ENCODE measurements at places on chromosomes 2 and 18.

- DNase-seq = no peak
Measured at GRCh38 chr2:170739048-170739447, 23.9 kb downstream of the SP5 start.

- peak; percentile 1 for DNase-seq
Measured at GRCh38 chr2:40554665-40555294, 102.9 kb upstream of the SLC8A1 start.

GRCh38 chr2:200247494-200247893 is 59.0 kb upstream of the SPATS2L start:
- DNase-seq = no peak

GRCh38 chr2:106839849-106840595 is 45.9 kb downstream of the ST6GAL2 start:
- peak; percentile 34 for DNase-seq

GRCh38 chr18:23415515-23415914 is 37.6 kb upstream of the RIOK3 start:
- no peak for DNase-seq

DNA sequence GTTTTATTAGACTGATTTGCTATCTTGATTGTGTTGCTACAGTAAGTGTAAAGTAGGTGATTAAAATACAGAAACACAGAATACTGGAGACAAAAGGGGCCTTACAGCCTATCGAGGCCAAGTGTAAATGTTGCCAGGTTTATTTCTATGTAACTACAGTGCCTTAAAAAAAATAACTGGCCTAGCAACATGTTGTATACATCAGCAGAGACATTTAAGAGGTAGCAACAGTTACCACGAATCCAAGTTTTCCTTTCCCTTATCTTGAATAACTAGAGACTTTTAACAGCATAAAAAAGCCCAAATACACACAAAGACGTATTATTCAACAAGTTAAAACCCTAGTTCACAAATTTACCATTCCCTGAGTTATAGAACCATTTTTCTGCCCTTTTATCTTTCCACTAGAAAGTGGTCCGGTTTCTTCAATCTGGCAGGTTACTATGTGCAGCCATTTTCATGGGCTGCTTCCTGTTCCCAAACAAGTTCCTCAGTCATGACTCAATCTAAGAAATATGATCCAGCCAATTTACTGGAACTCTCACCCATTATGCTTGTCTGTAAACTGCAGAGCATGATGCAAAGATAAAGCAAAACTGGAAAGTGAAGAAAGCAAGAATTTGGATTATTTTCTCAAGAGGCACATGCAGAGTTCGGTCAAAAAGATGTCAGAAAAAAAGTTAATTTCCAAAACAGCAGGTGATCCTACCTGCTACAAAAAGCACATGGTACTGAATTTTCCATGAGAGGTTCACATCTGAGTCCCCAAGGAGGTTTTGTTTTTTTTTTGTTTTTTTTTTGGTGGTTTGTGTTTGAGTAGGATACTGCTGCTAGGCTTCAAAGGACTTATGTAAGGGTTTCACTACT is 22.2 kb downstream of the NFE2L2 start:
- DNase-seq = no peak

GRCh38 chr2:30847841-30848240 is 40.6 kb upstream of the CAPN13 start:
- no peak for DNase-seq

GRCh38 chr2:118521272-118521671 is 326.2 kb downstream of the EN1 start:
- DNase-seq = no peak

- DNase-seq = peak; percentile 14
Measured at GRCh38 chr18:55275039-55275901, 312.7 kb downstream of the TCF4 start.

DNA sequence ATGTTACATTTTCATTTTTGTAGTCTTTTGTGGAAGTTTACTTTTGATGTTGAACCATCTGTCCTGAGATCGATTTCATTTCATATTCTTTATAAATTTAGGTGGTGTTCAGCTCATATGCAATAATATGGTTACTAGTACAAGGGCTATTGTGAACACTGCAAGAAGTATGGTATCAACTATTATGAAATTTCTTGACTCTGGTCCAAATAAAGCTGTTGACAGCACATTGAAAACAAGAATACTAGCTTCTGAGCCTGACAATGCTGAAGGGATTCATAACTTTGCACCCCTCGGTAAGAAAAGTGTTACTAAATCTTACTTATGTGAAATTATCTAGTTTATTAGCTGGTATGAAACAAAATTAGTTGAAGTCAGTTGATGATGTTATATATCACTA is 124.9 kb upstream of the TTC27 start:
- no peak for DNase-seq

- DNase-seq = no peak
Measured at GRCh38 chr2:160091381-160091780, 29.0 kb upstream of the PLA2R1 start.

GRCh38 chr2:105380432-105381100 is 18.3 kb downstream of the FHL2 start:
- no peak for DNase-seq

DNA sequence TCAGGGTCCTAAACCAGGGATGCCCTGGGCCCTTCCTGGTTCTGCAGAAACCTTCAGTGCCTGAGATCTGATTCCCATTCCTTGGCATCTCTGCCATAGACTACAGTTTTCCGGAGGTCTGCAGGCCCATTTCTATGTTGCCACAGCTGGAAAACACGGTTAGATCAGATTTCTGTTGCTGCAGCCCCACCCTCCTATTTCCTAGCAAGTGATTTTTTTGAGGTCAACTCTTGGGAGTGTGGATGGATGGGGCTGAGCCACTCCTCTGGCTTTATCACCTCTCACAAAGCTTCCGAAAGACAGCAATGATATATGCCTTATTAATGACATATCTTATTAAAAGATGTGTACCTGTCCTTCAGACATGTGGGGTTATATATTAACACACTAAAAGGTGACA is 56.3 kb downstream of the ZAP70 start:
- DNase-seq = no peak

- DNase-seq = no peak
Measured at GRCh38 chr2:191907545-191907944, 60.7 kb upstream of the CAVIN2 start.

DNA sequence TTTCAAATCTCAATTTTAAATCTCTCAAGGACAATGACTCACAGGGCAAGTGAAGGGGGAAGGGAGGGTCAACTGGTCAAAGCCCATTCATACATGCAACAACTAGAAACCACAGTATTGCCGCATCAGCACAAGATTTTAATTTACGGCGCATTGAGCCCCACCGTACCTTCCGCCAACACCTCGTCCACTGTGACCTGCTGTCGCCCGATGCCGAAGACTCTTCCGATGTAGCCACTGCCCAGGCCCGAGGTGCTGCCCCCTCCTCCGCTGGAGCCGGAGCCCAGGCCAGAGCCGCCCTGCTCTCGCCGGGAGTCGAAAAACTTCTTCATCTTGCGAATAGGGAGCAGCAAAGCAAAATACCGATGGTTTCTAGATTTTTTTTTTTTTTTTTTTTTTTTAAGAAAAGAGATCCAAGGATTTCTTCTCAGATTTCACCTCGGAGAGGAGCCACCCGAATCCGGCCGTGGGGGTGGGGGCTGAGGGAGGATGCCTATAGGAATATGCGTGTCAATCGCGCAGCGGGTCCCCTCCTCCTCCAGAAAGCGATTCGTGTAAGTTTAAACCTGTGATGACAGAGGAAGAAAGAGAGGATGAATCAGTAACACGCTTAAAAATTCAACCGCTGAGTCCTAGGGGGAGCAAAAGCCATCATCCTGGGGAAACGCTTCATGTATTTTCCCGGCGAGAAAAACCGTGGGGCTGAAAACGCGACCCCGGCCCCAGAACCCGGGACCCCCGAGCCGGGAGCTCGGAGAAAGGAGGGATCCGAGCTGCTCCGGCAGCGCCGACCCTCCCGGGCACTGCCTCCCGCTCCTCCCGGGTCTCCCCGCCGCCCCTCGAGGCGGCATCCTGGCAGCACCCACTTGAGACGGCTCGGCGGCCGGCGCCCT is 584 bp downstream of the AAK1 start:
- peak; percentile 44 for DNase-seq

- no peak for DNase-seq
Measured at GRCh38 chr2:18820966-18821365, 231.6 kb upstream of the NT5C1B start.

GRCh38 chr2:119013671-119014070 is 71.7 kb downstream of the MARCO start:
- DNase-seq = no peak

GRCh38 chr2:96103187-96103601 is 13.2 kb downstream of the ADRA2B start:
- no peak for DNase-seq

- no peak for DNase-seq
Measured at GRCh38 chr2:25349397-25349796, 7.7 kb upstream of the DNMT3A start.

GRCh38 chr2:145064511-145064910 is 544.6 kb upstream of the ZEB2 start:
- DNase-seq = no peak

GRCh38 chr2:120477831-120478481 is 132.0 kb downstream of the INHBB start:
- no peak for DNase-seq

Data from HuH-7 (cell line).